Stimulated activated CD8-positive, alpha-beta memory T cell treated with anti-CD3 and anti-CD28 coated beads, Interleukin-4, amount 100 ng/mL, for 1 hour (primary cell): ENCODE measurements at places on chromosomes 7 and 10.

GRCh38 chr10:103896225-103896624 lies 21.8 kb downstream of the STN1 start:
- DNase-seq = no peak

DNA sequence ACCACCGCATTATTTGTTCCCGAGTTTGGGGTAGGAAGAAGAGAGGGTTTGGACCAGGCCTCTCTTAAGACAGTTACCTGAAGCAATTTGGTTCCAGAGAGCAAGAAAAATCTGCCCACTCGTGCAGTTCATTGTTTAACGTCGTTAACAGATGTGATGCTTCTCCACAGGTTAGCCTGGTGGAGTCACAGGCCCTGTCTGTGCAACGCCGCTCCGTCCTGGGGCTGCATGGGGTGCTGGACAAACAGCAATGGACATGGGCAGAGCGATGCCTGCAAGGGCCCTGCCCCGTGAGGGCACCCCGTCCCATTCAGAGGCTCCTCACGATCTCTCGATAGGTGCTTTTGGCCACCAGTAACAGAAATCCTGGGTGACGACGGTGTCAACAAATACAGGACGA lies 9.7 kb downstream of the FOXL3 start:
- DNase-seq = no peak

- DNase-seq = no peak
Observed at GRCh38 chr7:100174582-100174981, 2.6 kb downstream of the GPC2 start.

GRCh38 chr7:90402785-90403173 lies 482 bp upstream of the CLDN12 start:
- no peak for DNase-seq

DNA sequence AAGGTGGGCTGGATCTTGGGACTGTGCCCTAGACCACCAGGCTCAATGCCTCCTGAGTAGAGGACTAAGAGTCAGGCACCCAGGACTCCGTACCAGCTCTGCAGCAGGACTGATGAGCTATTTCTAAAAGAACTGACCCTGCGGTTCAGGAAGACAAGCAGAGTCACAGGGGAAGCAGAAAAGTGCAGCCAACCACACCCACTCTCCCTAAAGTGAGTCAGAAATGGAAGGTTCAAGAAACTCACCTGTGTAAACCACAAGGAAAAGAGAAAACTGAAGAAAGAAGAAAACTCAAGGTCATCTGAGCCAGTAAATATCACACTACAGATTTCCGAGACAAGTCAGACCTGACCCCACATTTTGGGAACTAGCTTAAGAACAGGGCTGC lies 2.5 kb downstream of the PARP12 start:
- no peak for DNase-seq
